ENCODE measurements at places on chromosomes 4 and X.

GRCh38 chr4:165088366-165088765 lies 24.3 kb downstream of the TMEM192 start:
- DNase-seq, result no peak

GRCh38 chr4:169921237-169921636 lies 105.0 kb downstream of the MFAP3L start:
- no peak for DNase-seq

GRCh38 chr4:168758351-168758876 lies 251.6 kb downstream of the CBR4 start:
- DNase-seq, result no peak

- no peak for DNase-seq
These were observed 71.1 kb downstream of the CLOCK start for GRCh38 chr4:55475394-55476243.

DNA sequence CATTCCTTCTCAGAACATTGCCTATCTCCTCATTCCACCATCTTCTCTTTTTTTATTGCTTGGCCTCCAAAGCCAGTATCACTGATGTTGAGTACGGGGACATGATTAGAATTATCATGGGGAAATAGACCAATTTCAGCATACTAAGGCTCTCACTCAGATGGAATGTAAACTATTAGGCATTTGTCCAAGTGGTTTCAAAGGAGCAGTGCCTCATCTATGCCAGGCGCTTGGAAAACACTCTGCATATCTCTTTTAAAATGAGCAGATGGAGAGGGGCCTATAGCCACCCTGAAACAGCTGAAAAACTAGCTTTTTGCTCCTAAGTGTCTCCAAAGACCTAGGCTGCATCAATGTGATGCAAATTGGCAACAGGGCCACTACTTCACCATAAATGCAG lies 150.8 kb upstream of the DIPK2B start:
- DNase-seq, result no peak

DNA sequence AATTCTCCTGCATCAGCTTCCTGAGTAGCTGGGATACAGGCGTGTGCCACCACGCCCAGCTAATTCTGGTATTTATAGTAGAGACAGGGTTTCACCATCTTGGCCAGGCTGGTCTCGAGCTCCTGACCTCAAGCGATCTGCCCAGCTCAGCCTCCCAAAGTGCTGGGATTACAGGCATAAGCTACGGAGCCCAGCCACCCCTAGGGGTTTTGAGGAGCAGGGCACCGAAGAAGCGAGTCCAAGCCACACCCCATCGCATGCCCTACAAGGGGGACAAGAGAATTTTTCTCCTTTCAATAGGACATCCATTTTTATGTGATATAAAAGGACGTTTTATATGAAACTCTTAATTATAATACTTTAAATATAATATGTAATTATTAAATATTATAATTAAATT lies 13.9 kb upstream of the KLF3 start:
- no peak for DNase-seq
